ENCODE measurements at places on chromosomes 3 and 15.

GRCh38 chr3:14405360-14406238 lies 3.2 kb downstream of the SLC6A6 start:
- no peak for DNase-seq

DNA sequence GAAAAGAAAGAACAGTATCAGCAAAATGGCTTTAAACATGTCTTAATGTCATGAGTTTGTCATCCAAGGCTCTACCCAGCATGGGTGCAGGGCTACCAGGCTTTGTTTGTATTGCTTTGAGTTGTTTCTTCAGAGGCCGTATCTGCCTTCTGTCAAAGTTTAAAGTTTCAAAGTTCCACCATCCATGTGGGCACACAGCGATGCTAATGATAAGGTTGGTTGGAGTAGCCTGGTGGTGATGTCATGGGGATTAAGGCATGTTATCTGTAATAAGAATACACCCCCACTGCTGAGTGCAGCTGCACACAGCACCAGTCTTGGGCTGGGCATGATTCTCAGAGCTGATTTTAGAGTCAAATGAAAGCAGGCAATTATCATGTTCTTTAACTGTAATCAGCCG lies 72.0 kb upstream of the LRTM1 start:
- DNase-seq: no peak

GRCh38 chr3:50340448-50341329 lies at the start of gene RASSF1:
Gene RASSF1, minus strand, starts transcription at chr3:50340836. Its CDS starts 31 bp downstream, at chr3:50340805.
- DNase-seq: no peak

- no peak for DNase-seq
Observed at GRCh38 chr15:39616731-39617455, 36.0 kb downstream of the THBS1 start.

GRCh38 chr3:13251166-13251903 lies 168.8 kb downstream of the NUP210 start:
- no peak for DNase-seq

- no peak for DNase-seq
Observed at GRCh38 chr3:119894195-119894594, 112.3 kb downstream of the NR1I2 start.

GRCh38 chr3:147939839-147940238 lies 530.7 kb downstream of the ZIC1 start:
- DNase-seq: no peak

- DNase-seq: no peak
Observed at GRCh38 chr3:142958707-142959106, 4.8 kb downstream of the PAQR9 start.

- DNase-seq: no peak
Observed at GRCh38 chr3:152128356-152128755, 140.4 kb upstream of the MBNL1 start.

DNA sequence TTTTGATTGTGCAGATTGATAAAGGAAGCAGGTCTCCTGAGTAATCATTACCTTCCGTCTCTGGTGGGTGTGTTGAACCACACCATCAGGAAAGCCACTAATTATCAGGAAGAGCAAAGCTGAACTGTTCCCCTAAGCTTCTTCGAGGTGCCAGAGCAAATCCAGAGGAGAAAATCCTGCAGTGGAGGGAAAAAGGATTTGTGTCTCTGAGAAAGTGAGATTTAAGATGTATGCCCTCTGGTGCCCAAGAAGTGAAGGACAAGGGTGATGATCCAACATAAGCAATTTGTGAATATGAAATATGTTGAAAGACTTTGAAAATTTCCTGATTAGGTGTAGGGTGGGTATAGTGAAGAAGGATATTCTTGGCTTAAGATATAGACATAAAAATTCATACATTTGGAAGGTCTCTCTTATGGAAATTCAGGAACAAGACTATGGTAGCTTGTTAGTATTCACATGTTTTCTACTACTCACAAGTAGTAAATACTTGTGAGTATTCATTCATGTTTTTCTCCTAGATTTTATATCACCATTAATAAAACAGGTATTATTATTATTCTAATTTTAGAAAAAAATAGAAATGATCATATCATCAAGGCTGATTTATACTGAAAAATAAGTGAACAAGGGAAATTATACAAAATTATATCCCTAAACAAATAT lies 34.8 kb downstream of the COMMD2 start:
- DNase-seq: no peak

DNA sequence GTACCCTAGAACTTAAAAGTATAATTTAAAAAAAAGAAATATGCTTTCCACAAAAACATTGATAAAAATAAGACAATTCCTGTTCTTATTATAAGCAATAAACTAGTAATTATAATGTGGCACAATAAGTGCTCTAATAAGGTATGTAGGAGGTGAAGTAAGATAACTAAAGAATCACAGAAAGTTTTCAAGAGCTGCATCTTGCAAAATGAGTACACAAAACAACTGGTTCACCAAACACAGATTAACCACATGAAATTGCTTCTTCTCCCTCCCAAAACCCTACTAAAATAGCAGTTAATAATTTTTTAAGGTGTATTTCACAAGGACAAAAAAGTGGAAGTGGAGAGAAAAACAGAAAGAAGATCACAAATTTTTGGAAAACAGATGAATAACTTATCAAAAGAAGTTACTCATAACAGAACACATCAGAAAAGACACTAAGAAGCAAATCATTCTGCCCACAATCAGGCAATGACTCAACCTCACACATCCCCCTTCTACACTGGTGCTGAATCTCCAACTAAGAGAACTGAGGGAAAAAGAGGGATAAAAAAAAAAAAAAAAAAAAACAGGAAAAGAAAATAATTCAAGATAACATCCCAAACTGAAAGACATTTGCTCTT lies 64.2 kb downstream of the TBC1D5 start:
- DNase-seq: no peak

- DNase-seq: no peak
Observed at GRCh38 chr15:76165951-76166350, 106.2 kb downstream of the TMEM266 start.

GRCh38 chr3:126117212-126117611 lies 33.3 kb upstream of the SLC41A3 start:
- no peak for DNase-seq

- DNase-seq: no peak
Observed at GRCh38 chr3:36908647-36909180, 36.1 kb downstream of the TRANK1 start.

DNA sequence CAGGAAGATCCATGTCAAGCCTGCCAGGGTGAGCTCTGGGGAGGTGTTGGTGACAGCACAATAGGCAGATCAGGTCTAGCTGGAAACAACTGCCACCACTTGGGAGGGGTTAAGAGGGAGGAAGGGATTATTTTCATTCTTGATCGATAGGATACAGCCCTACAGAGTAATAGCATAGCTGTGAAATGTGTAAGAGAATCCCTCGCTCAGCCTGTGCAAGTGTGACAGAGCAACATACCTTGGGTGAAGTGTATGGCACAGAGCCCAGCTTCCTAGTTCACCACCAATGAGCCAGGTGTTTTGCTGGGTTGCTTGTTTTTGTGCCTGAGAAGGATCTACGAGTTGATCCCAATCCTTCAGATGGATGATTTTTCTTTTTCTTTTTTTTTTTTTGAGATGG lies 9.2 kb upstream of the DCUN1D1 start:
- no peak for DNase-seq

GRCh38 chr3:158652463-158652862 lies 8.1 kb downstream of the GFM1 start:
- no peak for DNase-seq

DNA sequence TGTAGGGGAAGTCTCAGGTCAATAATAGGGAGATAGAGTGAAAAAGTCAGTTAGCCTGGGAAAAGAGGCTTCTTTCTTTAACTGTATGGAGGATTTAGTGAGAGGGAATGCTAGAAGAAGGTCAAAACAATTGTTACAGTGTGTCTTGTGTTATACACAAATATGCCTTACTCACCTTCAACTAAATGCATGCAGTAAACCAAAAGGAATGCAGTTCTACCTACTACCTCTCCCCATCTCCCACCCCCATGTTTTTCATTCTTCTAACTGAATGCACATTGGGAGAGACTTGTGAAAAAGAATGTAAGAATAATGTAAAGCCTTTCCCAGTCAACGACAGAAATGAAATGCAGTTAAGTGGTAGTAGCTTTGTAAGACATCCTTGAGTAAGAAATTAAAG lies 33.8 kb downstream of the CCDC66 start:
- DNase-seq: no peak

DNA sequence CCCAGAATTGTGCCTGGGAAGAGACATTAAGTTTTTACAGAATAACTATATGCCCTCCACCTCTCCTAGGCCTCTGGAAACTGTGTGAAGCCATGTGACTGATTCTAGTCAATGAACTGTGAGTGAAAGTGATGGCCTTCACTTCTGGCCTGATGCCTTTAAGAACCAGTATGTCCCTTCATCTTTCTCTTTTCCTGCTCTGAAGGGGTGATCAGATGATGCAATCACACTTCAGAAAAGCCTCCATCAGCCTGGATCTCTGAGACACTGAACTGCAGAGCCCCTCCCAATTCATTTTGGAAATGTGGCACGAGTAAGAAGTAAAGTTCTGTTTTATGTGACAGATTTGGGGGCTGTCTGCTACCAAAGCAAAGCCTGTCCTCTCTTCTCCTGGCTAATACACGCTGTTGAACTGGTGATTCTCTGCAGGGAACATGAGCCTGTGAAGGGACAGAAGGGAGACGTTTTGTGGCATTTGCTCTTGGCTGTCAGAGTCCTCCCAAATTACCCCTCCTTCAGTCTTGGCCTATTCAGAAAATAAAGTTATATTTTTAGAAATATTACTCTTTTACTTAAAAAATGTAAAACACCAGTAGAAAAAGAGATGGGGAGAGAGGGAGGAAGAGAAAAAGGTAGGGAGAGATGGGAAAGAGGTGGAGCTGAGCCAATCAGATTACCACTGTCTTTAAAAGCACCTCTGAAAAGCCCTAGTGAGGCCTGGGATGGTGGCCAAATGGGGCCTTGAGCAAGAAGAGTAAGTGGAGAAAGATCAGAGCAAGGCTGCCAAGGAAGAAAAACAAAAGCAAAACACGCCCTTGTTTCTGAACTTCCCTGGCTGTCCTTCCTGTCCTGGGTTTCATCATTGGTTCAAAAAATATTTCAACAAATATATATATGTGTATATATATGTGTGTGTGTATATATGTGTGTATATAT lies 40.9 kb upstream of the RYK start:
- no peak for DNase-seq

All from stimulated activated CD4-positive, alpha-beta T cell treated with anti-CD3 and anti-CD28 coated beads, Interleukin-1b, Interleukin-23, amount 100 ng/mL, for 1 hour (primary cell).